ENCODE measurements at places on chromosomes 5 and 9.

GRCh38 chr9:5842929-5843793 is 10.2 kb upstream of the ERMP1 start:
- DNase-seq: no peak

DNA sequence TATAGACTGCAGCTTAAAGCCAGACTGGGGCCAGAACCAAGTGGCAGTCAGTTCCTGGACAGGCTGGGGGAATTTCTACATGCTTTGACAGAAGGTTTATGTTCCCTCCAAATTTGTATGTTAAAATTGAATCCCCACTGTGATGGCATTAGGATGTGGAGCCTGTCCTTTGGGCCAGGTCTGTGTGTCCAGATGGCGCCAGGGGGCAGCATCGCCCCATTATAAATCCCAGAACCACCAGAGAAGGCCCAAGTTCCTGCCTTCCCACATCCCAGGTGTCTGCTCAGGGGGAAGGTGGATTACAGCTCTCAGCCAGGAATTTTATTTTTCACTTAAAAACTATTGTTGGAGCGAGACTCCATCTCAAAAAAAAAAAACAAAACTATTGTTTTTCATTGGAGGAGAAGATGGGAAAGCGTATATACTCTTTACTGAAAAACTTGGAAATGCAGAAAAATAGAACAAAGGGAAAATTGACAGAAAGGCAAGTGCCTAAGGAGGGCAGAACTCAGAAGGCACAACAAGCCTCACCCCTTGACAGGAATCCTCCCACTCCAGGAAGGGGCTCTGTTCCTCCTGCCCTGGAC is 5.0 kb downstream of the IL3 start:
- DNase-seq: peak; percentile 71

GRCh38 chr9:38018241-38018957 is 50.6 kb downstream of the SHB start:
- DNase-seq: no peak

GRCh38 chr5:145237843-145238242 is 597.3 kb downstream of the PRELID2 start:
- peak; percentile 14 for DNase-seq

GRCh38 chr5:124071039-124071438 is 559.1 kb downstream of the CSNK1G3 start:
- no peak for DNase-seq

Measured in GM20000 (cell line).